ENCODE measurements at places on chromosomes 6 and 20.

GRCh38 chr6:84774157-84774984 is 10.0 kb upstream of the TBX18 start:
- DNase-seq, result no peak

- no peak for DNase-seq
Observed at GRCh38 chr20:58583176-58583575, 67.9 kb upstream of the STX16 start.

DNA sequence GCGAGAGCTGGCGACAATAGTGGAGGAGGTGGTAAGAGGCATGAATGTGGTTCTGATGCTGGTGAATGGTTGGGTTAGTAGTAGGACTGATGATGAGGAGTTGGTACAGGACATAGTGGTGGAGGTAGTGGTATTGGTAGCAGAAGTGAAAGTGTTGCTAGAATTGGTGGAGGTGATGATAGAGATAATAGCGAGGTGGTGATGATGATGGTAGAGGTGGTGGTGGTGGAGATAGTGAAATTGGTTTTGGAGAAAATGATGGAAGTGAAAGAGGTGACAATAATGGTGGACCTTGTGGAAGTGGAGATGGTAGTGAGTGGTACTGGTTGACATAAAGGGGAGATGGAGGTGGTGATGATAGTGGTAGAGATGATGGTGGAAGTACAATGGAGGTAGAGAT is 360.2 kb upstream of the JAG1 start:
- DNase-seq, result no peak

DNA sequence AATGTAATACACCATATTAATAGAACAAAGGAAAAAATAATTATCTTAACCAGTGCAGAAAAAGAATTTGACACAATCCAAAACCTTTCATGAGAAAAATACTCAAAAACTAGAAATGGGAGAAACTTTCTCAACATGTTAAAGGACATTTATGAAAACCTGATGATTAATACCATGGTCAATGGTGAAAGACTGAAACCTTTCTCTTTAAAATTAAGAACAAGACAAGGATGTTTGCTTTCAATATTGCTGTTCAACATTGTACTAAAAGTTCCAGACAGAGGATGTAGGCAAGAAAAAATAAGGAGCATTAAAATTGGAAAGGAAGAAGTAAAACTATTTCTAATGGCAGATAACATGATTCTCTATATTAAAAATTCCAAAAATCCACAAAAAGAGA is 981.3 kb upstream of the FLRT3 start:
- DNase-seq, result no peak

DNA sequence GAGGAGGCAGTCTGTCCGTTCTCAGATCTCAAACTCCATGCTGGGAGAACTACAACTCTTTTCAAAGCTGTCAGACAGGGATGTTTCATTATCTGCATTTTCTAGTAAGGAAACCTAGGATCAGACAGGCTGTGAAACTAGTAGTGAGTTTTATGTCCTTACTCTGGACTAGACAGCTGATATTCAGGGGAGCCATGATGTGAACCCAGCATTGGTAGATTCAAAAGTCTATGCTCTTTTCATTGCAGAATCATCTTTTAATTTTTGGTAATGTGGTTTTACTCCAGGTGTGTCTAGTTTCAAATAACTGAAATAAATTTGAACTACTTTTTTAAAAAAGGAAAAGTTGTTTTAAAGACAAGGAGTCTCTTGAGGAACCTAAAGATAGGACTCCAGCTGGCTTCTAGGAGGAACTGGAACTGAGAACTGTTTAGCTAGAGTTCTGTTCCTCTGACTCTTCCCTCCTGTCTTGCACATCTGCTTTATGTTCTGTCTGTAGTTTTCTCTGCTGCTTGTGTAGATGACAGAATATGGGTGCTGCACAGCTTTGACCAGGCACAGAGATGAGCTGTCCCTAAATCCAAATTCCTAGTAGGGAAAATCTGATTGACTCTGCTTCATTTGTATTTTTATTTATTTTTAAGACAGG is 27.8 kb upstream of the RNF144B start:
- no peak for DNase-seq

- no peak for DNase-seq
Observed at GRCh38 chr6:12800120-12800519, 83.6 kb downstream of the PHACTR1 start.

DNA sequence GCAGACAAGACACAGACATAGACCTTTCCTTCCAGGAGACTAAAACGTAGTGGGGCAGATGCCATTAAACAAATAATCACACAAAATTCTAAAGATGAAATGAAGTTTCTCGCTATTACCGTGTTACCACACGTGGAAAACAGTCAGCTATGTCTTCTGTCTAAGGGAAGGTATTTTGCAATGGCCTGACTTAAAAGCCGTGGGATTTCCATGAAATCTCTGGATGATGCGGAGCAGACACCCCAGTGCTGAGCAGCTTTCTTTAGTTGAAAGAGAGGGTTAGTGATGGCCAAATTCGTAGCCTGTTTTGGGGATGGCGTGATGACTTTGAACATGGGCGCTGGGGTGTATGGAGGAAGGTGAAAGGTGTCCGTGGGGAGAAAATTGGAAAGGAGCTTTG is 281.8 kb downstream of the NRN1 start:
- DNase-seq, result no peak

- DNase-seq, result no peak
Observed at GRCh38 chr6:54135665-54136369, 24.6 kb downstream of the MLIP start.

DNA sequence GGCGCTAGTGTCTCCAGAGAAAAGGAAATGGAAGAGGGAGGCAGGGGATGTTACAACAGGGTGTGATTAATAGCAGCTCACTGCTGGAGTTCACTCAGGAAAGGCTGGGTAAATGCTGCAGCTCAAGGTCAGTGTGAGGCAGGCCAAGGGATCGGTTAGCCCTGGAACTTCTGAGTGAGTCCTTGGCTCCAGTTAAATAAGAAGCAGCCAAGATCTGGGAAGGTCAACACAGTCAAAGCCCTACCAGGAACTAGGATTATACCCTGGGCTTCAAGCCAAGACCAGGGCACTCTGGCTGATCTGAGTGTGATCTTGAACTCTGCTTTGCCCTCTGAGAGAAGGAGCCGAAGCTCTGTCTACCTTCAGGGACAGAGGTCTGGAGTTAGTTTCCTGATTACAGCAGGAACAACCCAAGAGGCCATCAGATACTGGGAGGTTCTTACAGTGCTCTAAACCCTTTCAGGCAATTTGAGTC is 44.3 kb downstream of the TPD52L1 start:
- DNase-seq, result no peak

DNA sequence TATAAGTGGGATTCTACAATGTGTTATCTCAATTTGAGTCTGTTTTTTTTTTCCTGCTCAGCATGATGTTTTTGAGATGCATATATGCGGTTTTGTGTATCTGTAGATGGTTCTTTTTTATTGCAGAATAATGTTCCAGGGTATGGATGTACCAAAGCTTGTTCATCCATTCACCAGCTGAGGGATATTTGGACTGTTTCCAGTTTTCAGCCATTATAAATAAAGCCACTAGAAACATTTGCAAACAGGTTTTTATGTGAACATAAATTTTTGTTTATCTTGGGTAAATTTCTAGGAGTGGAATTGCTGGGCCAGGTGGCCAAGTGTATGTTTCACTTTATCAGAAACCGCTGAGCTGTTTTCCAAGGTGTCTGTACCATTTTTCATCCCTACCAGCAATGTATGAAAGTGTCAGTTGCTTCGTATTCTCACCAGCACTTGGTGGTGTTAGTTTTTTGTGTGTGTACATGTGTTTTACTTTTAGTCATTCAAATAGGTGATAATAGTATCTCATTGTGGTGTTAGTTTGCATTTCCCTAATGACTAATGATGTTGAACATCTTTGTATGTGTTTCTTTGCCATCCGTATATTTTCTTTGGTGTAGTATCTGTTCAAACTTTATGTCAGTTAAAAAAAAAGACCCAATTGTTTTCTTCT is 124.2 kb downstream of the CEBPB start:
- DNase-seq, result no peak

GRCh38 chr6:52042141-52042885 is 45.1 kb downstream of the PKHD1 start:
- DNase-seq, result no peak

GRCh38 chr20:51400051-51400926 is 142.2 kb downstream of the NFATC2 start:
- no peak for DNase-seq

DNA sequence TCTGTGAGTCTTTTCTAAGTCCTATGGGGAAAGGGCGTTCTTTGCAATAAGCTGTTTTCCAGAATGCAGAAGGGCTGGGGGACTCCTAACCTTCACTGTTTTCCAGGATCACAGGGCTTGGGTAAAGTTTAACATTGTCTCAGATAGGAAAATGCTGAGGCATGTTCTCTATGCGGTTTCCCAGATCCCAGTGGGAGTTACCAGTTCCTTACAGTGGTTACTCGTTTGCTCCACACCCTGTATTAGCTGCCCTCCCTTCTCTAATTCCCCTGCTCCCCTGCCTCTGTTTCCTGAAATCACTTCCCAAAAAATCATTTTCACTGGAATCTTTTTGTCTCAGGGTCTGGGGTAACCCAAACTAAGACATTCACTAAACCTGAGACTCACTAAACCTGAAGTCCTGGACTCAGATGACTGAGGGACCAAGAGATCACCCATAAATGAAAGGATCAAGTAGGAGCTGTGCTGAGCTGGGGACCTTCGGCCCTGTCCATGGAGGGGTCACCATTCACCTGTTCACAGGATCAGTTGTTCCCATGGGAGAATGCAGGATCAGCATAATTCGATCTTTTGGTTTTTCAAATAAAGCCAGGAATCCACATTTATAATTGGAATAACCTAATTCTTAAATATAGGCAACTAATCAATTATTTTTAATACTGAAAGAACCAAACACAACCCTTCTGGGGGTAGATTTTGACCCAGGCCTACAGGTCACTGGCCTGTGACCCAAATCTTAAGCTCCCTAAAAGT is 76.2 kb downstream of the ISM1 start:
- no peak for DNase-seq

GRCh38 chr6:23875006-23875405 is 251.0 kb upstream of the NRSN1 start:
- DNase-seq, result no peak

DNA sequence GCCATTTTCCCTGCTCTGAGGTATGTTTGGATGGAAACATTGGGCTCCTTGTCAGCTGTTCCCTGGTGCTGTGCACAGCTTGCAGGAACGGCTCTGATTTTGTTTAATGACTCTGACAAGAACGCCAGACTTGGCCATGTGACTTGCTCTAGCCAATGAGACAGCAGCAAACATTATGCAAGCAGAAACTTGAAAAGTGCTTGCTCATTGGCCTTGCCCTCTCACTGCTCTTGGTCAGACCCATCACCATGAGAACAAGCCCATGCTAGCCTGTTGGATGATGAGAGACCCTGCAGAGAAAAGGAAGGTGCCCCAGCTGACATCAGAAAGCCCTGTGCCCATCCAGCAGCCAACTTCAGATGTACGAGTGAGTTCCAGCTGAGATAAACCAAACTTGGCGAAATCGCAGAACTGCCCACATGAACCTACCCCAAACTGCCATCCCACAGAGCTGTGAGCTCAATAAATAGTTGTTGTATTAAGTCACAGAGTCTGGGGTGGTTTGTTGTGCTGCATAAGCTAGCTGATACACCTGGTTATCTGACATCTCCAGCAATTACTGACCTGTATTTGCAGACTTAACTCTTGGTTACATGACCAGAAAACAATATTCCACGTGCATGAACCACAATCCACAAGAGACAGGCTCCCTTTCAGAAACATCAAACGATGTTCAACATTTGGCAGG is 96.9 kb downstream of the JPH2 start:
- DNase-seq, result no peak

DNA sequence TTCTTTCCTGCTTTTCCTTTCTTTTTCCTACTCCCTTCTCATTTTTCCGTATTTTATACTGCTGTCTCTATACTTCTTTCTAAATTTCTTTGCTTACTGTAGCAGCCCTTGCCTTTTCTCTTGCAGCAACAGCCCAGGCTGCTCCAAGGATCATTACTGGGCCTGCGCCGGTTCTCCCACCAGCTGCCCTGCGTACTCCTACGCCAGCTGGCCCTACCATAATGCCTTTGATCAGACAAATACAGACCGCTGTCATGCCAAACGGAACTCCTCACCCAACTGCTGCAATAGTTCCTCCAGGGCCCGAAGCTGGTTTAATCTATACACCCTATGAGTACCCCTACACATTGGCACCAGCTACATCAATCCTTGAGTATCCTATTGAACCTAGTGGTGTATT is 148.8 kb downstream of the QKI start:
- DNase-seq, result no peak

- no peak for DNase-seq
Observed at GRCh38 chr6:43876602-43877001, 106.6 kb downstream of the VEGFA start.

DNA sequence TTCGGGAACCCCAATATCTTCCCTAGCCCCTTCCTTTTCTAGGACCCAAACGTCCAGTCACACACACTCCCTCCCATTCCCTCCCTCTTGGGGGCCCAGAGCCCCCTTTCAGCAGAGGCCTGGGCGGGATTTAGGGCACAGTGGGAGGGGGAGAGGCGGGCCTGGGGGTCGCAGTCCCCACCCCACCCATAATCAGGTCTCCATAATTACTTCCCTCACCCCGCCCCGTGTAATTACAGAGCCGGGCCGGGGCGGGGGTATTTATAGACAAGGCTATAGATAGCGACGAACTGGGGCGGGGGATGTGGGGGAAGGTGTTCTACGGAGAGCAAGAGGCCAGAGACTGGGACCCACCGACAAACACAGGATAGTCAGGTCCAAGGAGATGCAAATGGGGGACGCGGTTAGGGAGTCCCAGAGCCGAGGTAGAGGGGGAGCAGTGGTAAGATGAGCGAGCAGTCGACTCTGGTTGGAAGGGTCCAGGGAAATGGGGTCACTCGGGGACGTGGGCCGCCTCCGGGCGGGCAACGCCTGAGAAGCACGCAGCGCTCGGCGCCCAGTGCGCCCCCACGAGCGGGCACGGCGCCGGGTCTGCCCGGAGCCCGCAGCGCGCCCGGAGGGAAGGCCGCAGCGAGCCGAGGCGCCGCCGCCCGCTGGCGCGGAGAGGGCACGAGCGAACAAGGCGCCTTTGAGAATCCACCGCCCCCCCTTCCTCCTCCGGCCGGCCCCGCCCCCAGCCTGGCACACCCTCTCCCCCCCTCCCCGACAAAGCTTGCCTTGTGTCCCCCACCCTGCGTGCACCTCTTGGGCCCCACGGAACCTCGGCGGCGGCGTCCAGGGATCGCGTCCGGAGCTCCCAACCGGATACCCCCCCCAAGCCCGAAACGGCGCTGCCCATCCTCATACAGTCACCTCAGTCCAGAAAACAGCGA is 670 bp upstream of the COL11A2 start:
- DNase-seq, result no peak

- DNase-seq, result no peak
Observed at GRCh38 chr6:134041093-134041492, 11.3 kb downstream of the SLC2A12 start.

DNA sequence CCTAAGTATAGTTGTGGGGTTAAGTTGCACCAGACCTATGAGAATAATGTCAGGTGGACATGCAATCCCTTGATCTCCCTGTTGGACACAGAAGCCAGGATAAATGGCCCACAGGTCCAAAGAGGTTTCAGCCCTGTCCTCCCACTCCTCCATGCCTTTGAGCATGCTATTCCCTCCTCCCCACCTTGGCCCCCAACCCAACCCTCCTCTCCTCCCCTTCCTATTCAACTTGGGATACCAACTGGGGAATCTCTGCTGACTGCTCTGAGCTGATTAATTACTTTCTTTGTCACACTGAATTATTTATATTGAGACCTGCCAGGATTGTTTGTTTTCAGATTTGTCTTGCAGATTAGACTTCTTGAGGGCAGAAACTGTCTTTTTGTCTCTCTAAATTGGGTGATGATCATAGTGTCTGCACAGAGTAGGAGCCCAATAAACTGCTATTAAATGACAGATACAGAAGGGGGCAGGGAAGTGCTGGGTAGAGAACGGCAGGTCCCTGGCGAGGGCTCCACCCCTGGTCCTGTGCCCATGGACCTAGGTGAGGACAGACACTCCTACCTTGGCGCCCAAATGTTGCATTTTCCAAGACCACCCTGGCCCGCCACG is 120.9 kb downstream of the UNC5CL start:
- DNase-seq, result no peak

Measured in AML-193 (cell line).